ENCODE measurements at places on chromosomes 7 and 10.

DNA sequence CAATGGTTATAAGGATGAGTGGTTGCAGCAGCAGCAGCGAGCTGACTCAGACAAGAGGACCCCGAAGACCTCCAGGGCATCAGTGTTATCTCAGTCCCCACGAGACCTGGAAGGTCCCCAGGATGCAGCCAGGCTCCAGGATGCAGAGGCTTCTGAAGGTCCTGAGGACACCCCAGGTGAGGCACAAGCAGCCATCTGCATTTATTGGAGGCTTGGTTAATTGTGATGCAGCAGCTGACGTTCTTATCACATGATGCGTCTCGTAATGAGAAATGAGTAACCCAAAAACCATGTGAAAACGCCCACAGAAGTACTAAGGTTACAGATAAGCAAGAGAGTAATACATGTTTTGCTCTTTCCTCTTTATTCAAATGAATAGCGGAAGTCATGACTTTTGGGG lies 17.4 kb downstream of the C7orf57 start:
- no peak for DNase-seq

DNA sequence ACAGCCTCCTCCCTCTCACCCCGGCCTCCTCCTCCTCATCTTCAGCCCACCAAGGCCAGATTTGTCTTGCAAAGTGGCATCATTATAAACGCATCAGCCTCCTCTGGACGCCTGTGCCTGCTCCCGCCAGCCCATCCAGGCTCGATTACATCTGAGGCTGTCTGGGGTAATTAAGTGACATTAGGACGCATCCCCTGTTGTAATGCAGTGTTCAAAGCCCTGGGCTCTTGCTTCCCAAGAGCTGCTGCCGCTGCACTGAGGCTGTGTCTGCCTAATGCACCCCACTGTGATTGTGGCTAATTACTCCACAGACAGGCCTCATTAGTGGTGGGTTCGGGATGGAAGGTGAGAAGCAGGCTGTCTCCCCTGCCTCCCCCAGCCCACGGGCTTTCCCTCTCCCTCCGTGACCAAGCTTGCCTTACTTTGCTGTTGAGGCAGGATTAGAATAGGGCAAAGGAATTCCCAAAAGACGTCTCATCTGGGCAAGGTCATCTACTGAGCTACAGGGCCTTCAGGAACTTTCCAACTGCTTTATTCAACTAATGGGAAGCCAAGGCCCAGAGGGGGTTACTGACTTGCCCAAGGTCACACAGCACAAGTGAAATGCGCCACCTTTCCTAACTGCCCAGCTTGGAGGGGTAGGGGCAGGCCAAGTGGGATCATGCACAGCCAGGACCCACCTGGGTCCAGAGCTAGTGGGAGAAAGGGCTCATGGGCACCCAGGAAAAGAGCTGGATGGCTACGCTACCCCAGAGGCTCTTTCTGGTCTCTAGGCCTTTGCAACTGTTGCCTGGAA lies 66.2 kb upstream of the PCBD1 start:
- no peak for DNase-seq

GRCh38 chr7:11379641-11380040 lies 406.0 kb downstream of the PHF14 start:
- no peak for DNase-seq

GRCh38 chr7:1725766-1726630 lies 55.9 kb downstream of the ELFN1 start:
- no peak for DNase-seq

DNA sequence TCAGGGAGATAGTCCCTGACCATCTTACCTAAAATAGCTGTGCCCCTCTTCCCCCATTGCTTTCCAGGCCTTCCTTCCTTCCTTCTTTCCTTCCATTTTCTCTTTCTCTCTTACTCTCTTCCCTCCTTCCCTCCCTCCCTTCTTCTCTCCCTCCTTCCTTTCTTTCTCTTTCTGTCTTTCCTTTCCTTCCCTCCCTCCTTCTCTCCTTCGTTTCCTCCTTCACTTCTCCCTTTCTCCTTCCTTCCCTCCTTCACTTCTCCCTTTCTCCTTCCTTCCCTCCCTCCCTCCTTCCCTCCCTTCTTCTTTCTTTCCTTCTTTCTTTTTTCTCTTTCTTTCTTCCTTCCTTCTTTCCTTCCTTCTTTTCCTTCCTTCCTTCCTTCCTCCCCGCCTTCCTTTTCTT lies 24.6 kb upstream of the MKX start:
- no peak for DNase-seq

DNA sequence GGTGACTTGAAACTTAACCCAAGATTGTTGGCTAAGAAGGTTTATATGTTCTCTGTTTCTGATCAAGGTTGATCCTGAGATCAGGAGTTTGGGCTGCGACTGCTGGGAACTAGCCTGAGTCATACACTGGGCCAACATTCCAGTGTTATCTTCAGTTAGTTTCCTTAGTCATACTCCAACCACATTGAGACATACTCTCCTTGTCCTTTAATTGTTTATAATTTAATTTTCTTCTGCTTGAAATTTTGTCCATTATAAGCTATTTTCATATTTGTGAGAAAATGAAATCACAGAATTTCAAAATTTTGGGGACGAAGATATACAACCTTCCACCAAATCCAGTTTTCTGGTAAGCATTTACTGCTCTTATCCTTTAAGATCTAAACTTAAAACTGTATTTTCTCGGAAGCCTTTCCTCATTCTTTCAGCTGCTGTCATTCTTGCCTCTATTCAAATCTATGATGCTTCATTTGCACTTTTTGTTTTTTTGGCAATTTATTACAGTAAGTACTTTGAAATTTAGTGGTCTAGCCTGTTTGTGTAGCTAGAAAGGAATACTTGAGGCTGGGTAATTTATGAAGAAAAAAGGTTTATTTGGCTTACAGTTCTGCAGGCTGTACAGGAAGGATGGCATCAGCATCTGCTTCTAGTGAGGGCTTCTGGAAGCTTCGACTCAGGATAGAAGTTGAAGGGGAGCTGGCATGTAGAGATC lies 63.4 kb upstream of the POT1 start:
- no peak for DNase-seq

DNA sequence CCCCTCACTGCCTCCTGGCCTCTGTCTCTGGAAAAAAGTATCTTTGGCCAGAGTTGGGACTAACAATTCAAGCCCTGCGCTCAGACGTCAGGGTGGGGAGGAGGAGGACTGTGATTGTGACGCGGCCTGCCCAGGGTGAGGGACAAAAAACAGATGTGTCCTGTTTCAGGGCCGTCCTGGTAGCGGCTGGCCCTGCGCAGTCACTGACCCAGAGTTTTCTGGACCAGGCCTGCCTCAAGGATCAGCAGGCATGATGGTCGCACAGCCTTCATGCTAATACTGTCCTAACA lies 110.1 kb downstream of the CYTH3 start:
- DNase-seq = no peak

DNA sequence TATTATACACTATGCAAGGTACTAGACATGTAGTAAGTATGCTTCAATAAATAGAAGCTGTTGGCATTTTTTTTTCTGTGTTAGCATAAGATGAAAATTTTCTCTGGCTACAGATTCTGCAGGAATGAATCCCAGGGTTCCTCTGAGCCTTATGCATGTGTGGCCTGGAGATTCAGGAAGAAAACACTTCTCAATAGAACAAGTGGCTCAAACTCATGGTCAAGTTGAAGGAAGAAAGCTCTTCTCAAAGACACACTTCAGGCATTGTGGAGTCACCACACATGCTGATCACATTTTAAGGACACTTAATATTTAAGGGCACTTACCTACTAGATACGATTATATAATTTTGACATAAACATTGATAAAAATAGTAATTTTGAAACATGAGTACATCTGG lies 19.5 kb downstream of the DNAH11 start:
- no peak for DNase-seq

GRCh38 chr10:30436191-30436611 lies 2.2 kb downstream of the MAP3K8 start:
- DNase-seq = no peak

GRCh38 chr7:55546814-55547213 lies 25.5 kb downstream of the VOPP1 start:
- DNase-seq = no peak

- DNase-seq = no peak
Observed at GRCh38 chr7:91556956-91557650, 292.9 kb downstream of the FZD1 start.

GRCh38 chr7:126578338-126578737 lies 674.4 kb downstream of the GRM8 start:
- no peak for DNase-seq

GRCh38 chr10:15035385-15036301 lies 8.1 kb upstream of the OLAH start:
- no peak for DNase-seq

GRCh38 chr10:96556003-96556402 lies 30.8 kb downstream of the TM9SF3 start:
- no peak for DNase-seq

GRCh38 chr7:121237601-121238000 lies 91.2 kb upstream of the WNT16 start:
- DNase-seq = no peak

GRCh38 chr10:72509206-72509799 lies 116.6 kb downstream of the MICU1 start:
- DNase-seq = no peak

DNA sequence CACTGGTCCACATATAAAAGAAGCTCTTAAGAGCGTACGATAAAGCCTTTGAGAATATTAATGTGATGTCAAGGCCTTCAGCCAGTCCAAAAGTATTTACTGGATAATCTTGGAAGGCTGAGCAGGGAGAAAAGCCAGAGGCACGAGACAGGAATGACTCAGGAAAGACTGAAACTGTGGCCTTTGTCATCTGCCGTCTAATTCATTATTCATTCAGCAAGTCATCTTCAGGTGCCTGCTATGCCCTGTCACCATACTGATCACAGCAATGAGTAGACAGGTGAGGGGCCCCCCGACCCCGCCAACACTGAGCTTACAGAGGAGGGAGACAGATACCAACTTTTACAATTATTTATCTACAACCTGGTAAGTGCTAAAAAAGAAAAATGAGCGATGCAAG lies 78.9 kb downstream of the VOPP1 start:
- no peak for DNase-seq

GRCh38 chr10:130396044-130396443 lies 259.9 kb downstream of the GLRX3 start:
- no peak for DNase-seq

DNA sequence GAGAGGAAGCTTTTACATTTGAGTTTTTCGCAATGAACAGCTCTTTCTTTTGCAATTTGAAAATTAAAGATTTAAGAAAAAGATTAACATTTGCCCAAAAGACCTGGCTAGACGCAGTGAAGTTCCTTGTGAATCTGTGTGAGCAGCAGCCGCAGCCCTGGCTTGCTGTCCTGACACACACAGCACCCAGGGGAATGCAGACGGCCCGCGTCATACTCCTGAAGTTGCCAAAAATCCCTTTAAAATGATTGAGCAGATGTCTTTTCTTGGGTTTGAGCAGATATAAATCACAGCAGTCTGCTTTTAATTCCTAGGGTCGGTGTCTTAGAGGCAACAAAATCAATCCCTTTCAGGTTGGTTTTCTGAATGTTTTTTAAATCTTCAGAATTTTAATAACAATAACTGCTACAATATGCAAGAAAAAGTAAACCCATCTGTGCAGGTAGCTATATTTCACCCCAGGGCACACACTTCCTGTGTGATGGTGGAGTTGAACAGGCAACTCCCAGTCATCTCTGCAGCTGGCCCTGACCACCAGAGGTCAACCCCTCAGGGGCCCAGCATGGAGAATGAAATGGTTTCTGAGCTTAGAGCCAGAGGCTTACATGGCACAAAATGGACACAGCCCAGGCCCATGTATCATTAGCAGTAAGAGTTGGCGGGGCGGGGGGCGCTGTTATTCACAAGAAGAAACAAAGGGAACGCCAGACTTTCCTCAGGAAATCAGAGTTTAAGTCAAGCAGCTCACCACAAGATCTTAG lies 32.2 kb upstream of the TRIL start:
- no peak for DNase-seq

DNA sequence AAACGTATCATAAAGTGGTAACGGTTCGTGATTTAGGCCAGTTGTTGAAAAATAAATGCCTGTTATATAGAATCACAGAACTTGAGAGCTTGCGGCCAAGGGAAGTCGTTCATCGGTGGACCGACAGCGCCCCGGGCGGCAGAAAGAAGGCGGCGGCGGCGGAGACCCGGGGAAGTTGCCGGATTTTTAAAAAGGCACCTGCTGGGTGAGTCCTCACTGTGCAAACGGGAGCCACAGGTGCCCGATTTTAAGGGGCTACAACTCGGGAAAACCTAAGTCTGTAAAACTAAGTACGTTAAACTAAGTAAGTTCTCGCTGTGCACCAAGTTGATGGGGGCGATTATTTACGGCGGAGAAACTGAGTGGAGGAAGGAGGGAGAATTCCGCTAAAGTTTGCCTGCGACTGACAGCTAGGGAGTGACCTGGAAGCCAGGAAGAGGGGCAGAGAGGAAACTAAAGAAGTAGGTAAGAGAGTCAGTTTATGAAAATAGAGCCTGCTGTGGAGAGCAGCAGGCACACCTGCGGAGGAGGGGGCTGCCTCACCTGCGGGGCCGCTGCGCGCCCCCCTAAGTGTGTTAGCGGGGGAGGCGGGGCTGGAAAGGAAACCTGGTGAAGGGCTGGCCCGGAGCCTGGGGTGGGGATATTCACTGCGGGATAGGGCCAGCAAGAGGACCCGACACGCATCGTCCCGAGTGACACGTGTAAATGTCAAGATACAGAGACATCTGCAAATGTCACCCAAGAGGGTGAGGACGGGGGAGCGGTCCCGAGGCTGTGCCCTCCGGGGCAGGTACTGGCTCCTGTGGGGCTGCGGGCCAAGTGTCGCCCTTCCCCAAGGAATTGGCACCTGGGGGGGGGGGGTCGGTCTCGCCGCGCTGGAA lies 996 bp downstream of the ADAM12 start:
- DNase-seq = no peak

GRCh38 chr10:117896517-117896916 lies 150.2 kb downstream of the RAB11FIP2 start:
- no peak for DNase-seq

DNA sequence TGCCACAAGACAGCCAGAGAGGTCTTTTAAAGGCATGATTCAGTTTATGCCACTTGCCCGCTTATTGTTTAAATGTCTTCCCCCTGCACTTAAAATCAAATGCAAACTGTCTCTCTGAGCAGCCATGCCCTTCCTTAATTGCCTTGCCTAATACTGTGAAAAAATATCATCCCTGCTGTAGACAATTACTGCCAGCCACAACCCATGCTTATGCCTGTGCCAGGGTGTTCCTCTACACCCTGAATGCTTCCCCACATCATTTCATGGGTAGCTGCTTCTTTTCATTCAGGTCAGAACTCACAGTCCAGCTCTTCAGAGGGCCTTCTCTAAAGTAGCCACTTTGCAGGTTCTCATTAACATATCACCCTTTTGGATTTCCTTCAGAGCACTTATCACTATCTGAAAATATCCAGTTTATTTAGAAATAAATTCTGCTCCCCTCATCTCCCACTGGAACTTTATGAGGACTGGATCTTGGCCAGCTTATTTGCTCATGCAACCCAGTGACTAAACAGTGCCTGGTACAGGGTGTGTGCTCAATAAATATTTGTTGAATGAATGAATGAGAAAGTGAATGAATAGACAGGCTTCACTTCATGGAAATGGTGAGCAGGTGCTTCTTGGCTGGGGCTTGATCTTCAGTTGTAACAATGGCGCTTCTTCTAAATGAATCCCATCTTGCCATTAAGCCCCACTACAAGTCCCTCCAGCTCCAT lies 162.4 kb upstream of the MDFIC start:
- DNase-seq = no peak

Data from effector memory CD4-positive, alpha-beta T cell (primary cell).